ENCODE measurements at places on chromosomes 2 and 18.

DNA sequence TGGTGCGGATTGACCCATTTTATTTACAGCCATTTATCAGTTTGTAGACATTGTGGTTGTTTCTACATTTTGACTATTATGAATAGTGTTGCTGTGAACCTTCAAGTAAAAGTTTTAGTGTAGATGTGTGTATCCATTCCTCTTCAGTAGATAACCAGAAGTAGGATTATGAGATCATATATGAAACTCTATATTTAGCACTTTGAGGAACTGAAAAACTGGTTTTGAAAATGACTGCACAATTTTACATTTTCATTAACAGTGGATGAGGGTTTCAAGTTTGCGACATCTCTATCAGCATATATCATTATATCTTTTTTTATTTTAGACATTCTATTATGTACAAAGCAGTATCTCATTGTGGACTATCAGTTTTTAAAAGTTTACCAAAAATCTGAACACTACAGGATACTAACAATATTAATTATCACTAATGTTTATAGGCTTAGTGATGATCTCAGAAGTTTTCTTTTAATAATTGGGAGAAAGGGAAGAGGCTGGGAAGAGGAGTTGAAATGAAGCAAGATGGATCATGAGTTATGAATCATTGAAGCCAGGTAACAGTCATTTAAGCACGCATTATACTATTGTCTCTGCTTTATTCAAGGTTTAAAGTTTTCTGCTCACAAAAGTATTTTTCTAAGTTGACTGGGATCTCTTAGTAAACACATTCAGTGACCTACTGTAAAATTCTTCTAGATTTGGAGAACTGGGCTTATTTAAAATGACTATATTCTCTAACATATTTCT lies 329.0 kb upstream of the LRATD1 start:
- no peak for DNase-seq

GRCh38 chr2:231807020-231807419 lies 20.8 kb downstream of the COPS7B start:
- peak; percentile 67 for DNase-seq

DNA sequence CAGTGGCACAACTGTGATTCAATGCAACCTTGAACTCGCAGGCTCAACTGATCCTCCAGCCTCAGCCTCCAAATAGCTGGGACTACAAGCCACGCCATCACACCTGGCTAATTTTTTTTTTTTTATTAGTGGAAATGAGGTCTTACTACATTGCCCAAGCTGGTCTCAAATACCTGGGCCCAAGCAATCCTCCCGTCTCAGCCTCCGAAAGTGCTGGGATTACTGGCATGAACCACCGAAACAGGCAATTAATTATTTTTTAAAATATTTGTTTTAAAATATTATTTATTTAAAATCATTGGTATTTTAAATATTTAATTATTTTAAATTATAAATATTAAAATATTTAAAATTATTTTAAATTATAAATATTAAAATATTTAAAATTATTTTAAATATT lies 24.5 kb downstream of the SRBD1 start:
- no peak for DNase-seq

GRCh38 chr2:184654945-184655344 lies 56.6 kb downstream of the ZNF804A start:
- DNase-seq, result peak; percentile 1

DNA sequence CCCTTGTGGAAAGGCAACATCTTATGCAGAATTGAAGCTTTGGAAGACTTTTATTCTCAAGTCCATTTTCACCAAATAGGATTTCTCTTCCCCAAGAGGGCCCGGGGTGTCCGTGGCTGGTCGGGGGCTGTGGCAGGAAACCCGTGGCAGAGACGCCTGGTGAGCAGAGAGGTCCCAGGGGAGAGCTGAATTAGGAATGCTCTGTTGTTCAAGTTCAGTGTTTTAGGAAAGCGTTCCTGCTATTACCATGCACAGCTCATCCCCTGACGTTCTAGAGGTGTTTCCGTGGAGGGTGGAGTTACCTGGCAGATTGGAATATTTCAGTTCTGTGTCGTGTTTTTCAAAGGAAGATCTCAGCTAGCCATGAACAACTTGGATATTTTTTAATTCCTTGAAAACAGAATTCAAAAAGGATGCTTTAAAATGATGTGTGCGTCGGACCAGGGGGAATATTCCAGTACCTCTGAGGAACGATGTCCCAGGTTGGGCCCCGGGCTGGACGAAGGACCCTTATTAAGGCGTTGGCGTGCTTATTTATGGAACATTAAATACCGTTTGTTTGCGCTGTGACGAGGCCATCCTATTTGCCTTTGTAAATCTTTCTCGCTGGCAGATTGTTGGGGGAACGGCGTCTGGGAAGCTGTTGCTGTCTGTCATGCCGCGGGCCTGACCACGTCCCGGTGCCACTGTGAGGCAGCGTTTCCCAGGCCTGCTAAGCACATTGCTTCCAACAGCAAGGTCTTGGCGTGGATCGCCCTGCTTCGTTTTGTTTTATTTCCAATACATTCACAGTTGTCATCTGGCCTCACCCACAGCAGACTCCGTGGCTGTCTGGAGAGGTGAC lies 8.2 kb downstream of the NFATC1 start:
- no peak for DNase-seq

DNA sequence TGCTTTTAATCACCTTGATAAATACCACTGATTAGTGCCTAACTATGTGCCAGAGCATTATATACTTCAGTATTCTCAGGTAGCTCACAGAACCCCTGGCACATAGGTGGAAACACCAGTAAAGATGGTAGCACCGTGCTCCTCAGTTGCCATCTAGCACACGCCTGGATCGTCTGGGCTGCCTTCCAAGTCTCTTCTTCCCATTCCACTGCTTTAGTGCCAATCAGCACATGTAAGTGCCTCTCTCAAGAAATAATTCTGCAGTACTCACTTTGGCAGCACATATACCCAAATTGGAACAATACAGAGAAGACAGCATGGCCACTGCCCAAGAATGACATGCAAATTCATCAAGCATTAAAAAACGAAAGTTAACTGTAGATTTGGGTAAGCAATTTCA lies 13.0 kb downstream of the POLR2D start:
- no peak for DNase-seq

- DNase-seq, result no peak
These were observed 104.9 kb downstream of the C2orf74 start for GRCh38 chr2:61266632-61267505.

- DNase-seq, result peak; percentile 18
These were observed 25.6 kb upstream of the ZC3H15 start for GRCh38 chr2:186460465-186460864.

DNA sequence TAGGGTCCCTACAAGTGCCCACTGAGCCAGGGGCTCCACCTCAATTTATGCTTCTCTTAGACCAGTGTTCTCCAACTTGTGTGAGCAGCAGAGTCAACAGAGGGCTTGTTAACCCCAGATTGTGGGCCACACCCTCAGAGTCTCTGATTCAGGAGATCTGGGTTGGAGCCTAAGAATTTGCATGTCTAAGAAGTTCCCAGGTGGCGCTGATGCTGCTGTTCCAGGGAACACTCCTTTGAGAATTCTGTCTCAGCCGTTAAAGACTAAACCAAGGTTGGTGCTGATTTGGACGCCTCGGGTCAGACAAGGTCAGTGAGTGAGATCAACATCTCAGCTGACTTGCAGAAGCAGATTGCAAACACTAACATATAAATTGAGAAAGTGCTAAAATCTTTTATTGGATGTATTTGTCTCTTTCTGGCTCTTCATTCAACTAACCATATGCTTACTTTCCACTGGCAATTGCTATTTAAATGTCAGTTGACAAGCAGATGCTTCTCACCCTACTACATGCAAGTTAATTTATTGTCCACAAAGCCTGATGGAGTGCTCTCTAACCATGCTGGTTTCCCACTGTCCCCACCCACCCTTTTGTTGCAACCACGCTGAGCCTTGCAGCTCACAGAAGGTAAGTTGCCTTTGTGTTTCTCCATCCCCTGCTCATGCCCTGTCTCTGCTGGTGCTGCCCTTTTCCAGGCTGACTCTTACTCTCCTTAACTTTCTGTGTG lies 31.5 kb downstream of the LYPD1 start:
- no peak for DNase-seq

DNA sequence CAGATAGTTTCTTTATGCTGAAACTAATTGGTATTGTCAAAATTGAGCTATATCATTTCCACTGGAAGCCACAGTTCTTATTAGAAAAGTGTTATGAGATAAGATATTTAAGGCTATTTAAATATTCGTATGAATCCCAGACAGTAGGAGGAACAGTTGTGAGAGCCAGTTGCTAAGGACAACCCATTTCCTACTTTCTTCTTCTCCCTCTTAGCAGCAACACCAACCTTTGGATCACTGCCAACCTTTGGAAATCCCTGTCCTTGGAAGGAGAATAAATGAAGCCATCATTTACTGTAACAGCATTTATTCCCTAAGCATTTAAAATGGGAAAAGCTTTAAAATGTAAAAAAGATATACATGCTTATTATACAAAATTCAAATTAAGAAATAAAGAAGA lies 85.8 kb downstream of the PLCL1 start:
- DNase-seq, result peak; percentile 23

DNA sequence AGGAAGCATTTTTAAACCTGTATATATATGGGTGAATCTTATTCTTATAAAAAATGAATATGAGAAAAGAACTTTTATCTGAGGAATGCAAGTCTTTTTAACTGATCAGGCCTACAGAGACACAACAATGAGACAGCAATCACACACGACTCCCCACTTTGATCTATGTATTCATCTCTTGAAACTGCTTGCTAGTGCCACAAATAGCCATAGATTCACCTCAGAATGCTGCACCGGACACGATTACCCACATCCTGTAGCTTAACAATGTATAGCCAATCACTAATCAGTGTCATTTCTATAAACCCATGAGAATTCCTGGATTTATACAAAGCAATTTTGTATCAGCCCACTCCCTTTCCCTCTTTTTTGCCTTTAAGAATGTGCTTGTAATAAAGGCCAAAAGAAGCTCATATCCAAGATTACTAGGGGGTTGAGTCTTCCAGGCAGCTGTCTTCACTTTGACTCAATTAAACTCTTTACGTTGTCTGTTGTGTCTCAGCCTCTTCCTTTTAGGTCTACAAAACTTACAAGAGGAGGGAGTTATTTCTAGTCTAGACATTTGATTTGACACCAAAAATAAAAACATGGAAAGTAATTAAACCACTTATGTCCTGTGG lies 94.9 kb downstream of the MBD2 start:
- DNase-seq, result no peak

GRCh38 chr2:228493852-228494251 lies 312.4 kb upstream of the SPHKAP start:
- no peak for DNase-seq

DNA sequence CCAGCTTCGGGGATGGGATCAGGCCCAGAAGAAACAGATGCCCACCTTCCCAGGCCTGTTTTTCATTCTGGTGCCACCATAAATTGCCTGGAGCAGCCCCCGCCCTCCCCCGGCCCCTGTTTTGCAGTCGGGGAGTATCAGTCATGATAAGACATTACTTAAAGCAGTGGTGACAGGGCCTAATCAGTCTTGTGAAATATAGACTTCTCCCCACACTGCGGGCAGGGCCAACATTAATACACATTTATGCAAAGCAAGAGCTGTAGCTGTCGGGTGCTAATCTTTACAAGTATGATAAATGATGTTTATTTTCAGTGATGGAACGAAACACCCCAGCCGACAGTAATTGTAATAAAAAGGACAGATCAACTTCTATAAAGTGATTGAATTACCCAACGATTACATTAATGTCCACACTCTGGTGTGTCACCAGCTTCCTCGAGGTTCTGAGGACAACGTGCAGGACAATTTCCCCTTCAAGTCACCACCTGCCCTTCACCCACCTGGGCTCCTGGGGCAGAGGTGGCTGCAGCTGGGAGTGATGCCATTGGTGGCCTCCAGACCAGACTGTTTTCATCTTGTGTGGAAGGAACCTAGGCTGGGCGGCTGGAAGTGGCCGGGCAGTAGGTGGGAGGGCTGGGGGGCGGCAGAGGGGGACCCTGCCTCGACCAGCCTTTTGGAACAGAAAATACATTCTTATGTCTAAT lies 226.0 kb downstream of the TFCP2L1 start:
- no peak for DNase-seq

DNA sequence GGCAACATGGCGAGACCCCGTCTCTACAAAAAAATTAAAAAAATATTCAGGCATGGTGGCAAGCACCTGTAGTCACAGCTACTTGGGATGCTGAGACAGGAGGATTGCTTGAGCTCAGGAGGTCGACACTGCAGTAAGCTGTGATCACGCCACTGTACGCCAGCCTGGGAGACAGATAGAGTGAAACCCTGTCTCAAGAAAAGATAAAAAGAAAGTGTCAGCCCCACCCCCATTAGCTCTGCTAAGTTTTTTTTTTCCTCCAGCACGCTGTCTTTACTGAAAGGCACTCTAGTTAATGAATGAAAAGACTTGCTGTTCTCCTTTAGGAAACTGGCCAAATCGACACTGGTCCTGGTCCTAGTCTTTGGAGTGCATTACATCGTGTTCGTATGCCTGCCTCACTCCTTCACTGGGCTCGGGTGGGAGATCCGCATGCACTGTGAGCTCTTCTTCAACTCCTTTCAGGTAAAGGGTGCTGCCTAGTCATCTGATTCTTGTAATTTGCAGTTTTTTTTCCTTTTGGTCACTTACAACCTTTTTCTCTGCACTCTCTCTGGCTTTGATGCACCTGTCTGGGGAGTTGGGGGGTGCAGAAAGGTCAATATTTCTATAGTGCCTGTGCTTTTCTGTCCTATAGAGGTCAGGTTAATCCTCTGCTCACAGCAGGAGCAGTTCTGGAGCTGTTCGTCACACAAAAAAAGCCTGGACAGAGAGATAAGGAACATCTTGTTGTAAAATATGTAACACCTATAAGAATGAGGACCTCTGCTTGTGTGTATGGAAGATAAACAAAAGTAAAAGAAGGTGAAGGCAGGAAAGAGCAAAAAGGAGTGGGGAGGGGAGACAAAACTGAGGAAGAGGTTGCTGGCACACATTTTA lies 82.3 kb downstream of the PTH2R start:
- no peak for DNase-seq

GRCh38 chr18:69127873-69128500 lies 272.7 kb upstream of the DOK6 start:
- DNase-seq, result peak; percentile 8

GRCh38 chr2:3547915-3548314 lies 10.2 kb downstream of the RNASEH1 start:
- no peak for DNase-seq

GRCh38 chr2:233835230-233836186 lies 18.8 kb downstream of the HJURP start:
- no peak for DNase-seq

GRCh38 chr18:42245137-42245536 lies 290.1 kb downstream of the PIK3C3 start:
- no peak for DNase-seq

Measured in EH (cell line).